ENCODE measurements at places on chromosomes 16 and 17.

DNA sequence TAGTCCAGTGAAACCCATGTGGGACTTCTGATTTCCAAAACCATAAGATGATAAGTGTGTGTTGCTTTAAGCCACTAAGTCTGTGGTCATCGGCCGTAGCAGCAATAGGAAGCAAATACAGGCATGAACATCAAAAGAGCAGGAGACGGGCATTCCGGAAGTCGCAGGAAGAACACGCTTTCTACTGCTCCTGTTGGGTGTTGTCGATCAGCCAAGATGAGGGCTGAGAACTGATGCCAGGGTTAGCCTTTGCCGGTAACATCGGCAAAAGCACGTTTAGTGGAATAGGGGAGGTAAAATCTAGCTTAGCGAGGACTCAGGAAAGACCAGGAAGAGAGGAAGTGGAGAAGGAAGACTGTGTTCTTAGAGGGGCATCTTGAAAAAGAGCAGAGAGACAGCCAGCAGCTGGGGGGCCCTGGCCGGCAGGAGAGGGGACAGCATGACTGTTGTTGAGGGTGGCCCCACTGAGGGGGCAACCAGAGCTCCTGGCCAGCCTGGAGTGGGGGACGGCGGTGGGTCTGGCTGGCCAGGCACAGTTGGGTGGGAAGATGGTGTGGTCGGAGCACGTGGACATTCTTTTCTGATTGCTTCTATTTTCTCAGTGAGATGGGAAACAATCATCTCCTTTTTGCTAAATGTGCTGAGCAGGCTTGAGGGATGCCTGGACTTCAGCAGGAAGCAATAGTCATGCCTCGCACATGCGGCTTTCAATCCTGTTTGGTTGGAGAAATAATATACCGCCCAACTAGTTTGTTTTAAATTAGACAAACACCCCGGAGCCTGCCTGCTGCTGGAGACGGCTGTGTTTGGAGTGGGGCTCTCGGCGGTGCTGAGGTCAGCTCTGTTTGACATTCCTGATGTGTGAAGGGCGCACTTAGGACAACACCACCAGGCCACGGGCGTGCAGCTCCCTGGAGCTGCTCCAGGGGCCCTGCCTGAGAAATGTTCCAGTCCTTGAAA lies 109.9 kb downstream of the METRNL start:
- DNase-seq = no peak

DNA sequence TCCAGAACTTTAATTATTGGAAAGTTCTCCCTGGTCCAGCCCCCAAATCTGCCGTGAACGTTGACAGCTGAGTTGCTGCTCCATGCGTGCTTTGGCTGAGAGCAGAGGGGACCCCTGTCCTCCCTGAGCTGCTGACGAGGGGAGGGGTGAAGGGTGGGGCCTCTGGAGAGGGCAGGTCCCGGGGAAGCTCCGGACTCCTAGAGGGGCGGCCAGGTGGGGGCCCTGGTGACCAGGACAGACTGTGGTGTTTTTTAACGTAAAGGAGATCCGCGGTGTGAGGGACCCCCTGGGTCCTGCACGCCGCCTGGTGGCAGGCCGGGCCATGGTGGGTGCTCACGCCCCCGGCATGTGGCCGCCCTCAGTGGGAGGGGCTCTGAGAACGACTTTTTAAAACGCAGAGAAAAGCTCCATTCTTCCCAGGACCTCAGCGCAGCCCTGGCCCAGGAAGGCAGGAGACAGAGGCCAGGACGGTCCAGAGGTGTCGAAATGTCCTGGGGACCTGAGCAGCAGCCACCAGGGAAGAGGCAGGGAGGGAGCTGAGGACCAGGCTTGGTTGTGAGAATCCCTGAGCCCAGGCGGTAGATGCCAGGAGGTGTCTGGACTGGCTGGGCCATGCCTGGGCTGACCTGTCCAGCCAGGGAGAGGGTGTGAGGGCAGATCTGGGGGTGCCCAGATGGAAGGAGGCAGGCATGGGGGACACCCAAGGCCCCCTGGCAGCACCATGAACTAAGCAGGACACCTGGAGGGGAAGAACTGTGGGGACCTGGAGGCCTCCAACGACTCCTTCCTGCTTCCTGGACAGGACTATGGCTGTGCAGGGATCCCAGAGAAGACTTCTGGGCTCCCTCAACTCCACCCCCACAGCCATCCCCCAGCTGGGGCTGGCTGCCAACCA lies at the start of gene MC1R:
Gene MC1R, plus strand, starts transcription at position 410 of the 895 bp plus-strand sequence. Its CDS starts 397 bp downstream, at position 807.
- DNase-seq = no peak

- DNase-seq = no peak
Measured at GRCh38 chr16:1820096-1820945, 6.3 kb downstream of the HAGH start.

GRCh38 chr17:29347831-29348629 lies 42.1 kb upstream of the TAOK1 start:
- no peak for DNase-seq

- DNase-seq = no peak
Measured at GRCh38 chr16:4393240-4393600, 21.6 kb downstream of the VASN start.

- DNase-seq = no peak
Measured at GRCh38 chr16:54125751-54126655, 160.6 kb downstream of the IRX3 start.

- DNase-seq = no peak
Measured at GRCh38 chr17:28875848-28876550, 21.2 kb downstream of the ERAL1 start.

GRCh38 chr17:61000911-61001310 lies 323.3 kb downstream of the BCAS3 start:
- DNase-seq = no peak
